ENCODE measurements at places on chromosomes 7 and 10.

DNA sequence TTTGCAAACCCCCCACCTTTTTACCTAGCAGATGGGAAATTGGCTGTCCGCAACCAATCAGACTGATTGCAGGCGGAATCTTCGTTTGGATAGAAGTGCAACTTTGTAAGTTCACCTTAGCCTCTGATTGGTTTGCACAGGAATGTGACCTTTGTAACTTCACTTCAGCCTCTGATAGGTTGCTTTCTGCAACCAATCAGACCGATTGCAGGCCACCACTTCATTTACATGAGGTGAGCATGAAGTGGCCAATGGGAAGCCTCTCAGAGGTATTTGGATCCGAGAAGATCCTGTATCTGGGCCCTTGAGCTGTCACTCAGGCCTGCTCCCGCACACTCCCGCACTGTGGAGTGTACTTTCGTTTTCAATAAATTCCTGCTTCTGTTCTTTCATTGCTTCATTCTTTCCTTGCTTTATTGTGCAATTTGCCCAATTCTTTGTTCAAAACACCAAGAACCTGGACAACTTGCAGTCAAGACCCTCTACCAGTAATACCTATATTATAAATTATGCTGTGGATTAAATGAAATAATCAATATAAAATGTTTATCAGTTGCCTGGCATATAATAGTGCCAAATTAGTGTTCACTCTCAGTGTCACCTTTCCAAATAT lies 491.4 kb downstream of the PLXNA4 start:
- no peak for DNase-seq

DNA sequence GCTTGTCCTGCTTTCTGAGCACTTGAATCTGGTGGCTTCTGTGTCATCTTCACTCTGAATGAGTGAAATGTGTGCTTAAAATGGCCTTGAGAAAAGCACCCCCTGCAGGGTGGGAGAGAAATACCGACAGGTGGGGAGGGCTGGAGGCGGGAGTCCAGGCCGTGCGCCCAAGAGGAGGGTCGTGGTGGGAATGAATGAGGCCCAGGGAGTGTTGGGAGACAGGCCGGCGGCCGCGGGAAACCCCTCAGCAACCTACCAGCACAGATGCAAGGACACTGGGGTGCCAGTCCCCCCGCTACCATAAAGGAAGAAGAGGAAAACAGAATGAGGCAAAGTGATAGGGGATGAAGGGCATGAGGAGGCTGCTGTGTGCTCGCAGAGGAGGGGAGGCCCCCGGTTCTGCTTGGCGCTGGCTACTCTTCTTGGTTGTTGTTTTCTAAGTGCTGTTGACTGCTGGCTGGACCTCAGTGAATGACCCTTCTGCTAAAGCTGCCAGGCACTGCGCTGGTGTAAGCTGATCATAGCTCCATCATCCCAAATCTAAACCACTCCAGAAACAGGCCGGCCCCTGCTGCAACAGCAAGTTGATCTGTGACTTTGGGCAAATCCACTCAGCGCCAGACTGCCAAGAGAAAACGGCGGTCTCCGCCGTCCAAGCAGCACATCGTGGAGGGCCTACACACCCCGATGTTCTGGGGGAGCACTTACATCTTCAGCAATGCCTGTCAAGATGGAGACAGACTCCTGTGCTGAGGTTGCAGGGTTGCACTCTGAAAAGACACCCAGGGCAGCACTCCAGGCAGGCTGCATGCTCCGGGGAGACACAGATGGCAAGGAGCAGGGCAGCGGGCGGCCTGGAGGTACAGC lies 378.5 kb downstream of the DNAJB6 start:
- DNase-seq, result no peak

DNA sequence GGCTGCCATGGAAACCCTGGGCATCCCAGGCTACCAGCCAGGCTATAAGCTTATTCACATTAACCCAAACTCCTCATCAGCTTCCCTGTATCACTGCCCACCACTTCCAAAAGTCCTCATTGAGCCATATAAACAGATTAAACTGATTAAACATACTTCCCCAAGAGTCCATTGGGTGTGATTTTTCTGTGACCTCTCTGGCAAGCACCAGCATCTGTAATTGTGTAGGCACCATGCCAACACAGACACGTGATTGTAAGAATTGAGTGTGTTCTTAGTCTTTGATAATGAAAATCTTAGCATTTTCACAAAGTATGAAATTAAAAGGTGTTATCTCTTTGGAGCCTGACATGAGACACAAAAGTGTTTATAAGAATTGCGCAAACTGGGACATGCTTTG lies 679.3 kb downstream of the TYW1 start:
- DNase-seq, result no peak

DNA sequence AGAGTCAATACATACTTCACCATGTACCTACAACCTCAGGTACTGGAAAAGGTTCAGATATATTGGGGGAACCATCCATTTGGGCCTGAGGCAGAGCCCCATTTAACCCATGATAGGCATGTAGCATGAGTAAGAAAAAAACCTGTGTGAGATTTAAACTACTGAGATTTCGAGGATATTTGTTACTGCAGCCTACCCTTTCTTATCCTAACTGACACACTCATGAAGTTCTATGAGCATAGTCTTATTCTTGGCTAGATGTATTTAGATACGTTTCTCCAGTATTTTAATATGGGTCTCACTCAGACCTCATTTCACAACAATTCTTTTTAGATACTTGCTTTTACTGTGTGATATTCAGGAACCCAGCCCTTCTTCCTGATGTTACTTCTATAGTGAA lies 39.3 kb downstream of the GHRHR start:
- no peak for DNase-seq

DNA sequence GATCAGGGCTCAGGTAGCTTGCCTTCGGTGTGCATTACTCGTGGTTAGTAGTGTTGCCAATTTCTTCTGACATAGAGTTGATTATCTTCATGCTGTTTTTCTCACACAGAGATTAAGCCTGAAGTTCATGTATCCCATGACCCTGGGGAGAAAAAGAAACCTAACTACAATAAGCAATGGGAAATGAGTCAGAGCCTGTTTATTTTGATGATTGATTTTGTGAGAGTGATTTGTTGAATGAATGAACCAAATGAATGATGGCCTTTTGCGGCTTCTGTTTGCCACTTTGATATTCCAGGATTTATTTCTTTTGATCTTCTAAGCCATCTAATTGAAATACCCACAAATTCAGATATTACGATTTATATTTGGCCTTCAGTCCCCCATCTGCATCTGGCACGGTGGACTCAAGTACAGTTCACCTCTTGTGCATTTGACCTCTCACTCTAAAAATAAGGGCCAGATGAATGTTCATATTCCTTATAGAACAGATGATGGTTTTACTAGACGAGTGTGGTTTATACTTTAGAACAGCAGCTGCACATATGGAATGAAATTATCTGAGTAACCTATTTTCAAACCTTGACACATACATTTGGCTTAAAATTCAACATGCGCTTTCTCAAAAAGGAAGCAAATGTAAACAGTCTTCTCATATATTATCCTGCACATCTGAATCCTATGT lies 110.7 kb downstream of the PLCE1 start:
- DNase-seq, result no peak

- DNase-seq, result no peak
Measured at GRCh38 chr10:116732573-116732972, 9.8 kb downstream of the HSPA12A start.

DNA sequence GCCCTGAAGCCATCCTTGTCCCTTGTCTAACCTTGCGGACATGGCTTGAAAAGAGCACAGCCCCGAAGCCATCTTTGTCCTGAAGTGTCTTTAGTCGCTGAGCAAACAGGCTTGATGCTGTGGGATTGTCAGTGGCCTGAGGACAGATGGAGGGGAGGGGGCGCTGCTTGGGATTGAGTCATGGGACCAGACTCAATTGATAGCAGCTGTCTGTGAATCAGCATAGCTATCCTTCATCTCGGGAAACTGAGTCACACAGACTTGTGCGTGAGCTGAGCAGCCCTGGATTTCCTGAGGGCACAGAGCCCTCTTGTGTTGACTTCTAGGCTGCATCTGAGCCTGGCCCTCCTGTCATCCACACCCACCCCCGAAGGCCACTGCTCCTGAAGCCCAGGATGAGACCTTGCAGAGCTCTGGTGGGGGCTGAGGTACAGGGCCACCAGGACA lies 14.4 kb downstream of the MYO1G start:
- DNase-seq, result no peak

GRCh38 chr7:3000566-3000965 lies 43.1 kb downstream of the CARD11 start:
- DNase-seq, result no peak

- no peak for DNase-seq
Measured at GRCh38 chr10:77867124-77867719, 59.3 kb downstream of the DLG5 start.

GRCh38 chr10:48724127-48724526 lies 39.5 kb downstream of the WDFY4 start:
- DNase-seq, result no peak

DNA sequence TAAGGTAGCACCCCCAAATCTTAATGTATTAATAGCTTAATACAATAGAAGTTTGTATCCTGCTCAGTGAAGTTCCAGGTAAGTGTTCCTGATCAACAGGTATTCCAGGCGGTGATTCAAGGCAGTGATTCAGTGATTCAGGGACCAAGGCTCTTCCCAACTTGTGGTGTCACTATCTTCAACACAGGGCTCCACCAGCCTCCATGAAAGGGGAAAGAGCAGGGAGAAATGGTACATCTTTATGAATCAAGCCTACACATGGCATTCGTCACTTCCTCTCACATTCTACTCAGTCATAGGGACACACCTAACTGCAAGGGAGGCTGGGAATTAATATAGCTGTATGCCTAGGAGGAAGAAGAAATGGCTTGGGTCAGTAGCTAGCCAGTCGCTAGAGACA lies 5.1 kb downstream of the GOLGA7B start:
- DNase-seq, result no peak

DNA sequence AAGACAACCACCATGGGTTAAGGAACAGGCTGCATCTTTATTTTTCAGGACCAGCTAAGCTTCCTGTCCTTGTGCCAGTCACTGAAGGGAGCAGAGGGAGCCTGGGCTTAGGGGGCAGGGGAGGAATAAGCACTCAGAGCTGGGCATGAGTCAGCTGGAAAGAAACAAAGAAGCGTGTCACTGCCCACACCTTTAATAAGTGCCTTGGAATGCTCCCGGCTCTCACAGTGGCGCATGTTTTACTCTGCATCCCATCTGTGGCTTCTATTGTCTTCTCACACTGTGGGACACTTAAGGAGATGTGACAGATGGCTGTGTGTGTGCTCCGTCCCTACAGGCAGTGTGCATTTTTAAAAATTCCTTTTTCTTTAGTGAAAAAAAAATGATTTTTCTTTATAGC lies 71.7 kb downstream of the MTURN start:
- DNase-seq, result peak; percentile 73

DNA sequence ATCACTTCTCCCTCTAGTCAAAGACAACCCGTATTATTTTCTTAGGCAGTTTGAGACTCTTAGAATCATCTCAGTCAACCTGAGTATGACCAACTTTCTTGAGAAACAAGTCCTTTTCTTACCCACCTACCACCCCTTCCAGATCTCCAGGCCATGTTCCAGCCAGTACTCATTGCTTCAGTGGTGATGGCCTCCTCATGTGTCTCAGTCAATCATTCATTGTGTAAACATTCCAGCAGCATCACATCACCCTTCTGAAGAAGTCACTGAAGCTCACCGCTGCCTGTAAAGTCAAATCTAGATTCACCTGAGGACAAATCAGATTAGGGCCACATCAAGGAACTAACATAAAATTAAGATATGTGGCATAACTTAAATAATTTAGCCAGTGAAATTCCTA lies 467.2 kb upstream of the NRP1 start:
- DNase-seq, result no peak

GRCh38 chr7:100803398-100804161 lies 23.7 kb downstream of the EPHB4 start:
- peak; percentile 97 for DNase-seq

- no peak for DNase-seq
Measured at GRCh38 chr7:49159536-49159935, 235.2 kb downstream of the CDC14C start.

DNA sequence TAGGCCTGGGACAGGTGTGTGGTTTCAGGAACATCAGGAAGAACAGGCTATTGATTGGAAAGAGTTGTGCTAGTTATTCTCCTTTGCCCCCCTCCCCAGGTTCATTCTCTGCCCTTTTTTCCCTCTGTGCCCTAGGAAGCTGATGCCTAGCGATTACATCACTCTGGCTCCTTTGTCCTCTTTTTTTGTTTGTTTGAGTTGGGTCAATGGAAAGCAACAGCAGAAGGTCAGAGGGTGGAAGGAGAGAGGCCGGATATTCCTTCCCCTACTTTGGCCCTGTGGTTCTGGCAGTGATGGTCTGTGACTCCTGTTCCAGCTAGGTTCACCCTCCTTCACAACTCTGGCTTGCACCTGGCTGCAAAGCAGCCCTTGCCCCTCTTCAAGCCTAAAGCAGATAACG lies 18.9 kb downstream of the LOXL4 start:
- no peak for DNase-seq

DNA sequence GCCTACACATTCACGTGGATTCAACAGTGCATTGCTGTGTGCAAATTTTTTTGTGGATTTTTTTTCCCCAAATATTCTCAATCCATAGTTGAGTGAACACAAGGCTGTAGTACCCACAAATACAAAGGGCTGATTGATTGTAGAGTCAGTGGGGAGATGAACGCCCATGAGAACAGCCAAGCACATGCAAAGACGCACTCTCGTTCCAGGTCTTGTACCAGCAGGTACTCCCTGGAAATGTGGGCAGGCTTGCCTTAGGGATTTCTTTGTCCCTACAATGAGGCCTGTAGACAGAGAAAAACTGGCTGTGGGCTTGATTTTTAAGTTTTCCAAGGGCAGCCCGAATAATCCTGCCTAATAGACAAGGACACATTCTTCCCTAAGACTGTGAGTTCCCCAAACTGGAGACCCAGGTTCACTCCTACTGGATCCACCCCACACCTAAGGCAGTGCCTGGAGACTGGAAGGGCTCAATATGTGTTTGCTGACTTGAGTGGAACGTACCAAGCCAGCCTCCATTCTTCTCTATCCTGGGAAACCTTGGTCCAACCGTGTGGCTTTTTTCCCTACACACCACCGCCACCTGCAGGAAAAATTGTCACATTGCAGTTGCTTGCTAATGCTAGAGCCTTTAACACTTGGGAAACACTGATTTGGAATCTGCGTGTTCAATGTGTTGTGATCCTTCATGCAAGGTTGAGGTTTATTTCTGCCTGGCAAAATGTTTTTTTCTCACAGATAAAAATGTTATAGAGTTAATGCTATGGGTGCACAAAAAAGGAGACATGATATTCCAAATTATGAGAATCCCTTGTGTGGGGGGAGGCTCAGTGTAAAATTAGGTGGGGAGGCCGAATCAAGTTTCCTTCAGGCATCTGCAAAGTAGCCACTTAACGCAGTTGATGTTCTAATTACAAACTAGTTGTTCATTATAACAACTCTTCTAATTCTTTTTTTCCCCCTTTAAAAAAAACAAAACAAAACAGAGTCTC lies 49.3 kb downstream of the PPP1R17 start:
- peak; percentile 71 for DNase-seq

DNA sequence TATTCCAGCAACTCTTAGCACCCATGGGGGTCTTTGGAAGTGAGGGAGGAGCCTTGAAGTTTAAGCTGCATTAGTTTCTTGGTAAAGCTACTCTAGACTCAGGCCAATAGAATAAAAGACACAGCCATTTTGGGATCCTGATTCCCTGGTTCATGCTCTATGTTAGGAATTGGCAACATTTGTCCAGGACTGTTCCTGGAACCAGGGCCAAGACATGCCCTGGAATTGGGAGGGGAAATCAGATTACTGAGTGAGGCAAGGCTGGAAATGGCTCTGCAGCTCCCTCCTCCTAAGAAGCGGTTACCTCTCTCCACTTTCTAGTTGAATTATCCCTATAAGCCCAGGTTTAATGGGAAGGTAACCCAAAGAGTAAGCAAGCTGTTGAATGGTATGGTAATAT lies 14.2 kb upstream of the BMPR1A start:
- DNase-seq, result no peak

- no peak for DNase-seq
Measured at GRCh38 chr7:73338321-73338720, 10.4 kb downstream of the FKBP6 start.
